Nephron progenitor cell (in vitro differentiated cells): ENCODE measurements at places on chromosomes 1 and 21.

- DNase-seq = no peak
These were observed 49.3 kb downstream of the SH3GLB1 start for GRCh38 chr1:86753700-86754099.

DNA sequence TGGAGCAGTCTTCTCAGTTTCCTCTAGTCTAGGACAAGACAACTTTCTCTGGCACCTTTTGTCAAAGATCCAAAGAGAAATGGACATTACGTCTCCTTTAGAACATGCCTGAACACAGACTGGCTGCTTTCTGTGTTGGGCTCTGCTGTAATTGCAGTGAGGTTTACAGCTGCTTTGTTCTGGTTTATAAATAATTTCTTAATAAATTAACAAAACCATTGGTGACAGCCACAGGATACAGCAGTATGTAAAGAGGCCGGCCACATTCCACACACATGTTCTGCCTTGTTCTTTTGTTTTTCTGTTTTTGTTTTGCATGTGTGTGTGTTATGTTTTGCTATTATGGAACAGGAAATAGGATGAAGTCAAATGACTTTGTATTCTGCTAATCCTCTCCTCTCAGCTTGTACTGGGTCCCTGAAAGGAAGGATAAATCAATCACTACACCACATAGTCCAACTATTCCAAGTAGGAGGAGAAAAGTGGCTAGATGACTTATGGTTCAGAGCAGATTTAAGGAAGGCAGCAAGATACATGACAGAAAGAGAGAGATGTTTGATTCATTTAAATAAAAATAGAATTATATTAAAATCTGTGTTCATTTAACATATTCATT is 161.5 kb upstream of the ESRRG start:
- no peak for DNase-seq

GRCh38 chr1:39845569-39846566 is 37.4 kb downstream of the TRIT1 start:
- no peak for DNase-seq

DNA sequence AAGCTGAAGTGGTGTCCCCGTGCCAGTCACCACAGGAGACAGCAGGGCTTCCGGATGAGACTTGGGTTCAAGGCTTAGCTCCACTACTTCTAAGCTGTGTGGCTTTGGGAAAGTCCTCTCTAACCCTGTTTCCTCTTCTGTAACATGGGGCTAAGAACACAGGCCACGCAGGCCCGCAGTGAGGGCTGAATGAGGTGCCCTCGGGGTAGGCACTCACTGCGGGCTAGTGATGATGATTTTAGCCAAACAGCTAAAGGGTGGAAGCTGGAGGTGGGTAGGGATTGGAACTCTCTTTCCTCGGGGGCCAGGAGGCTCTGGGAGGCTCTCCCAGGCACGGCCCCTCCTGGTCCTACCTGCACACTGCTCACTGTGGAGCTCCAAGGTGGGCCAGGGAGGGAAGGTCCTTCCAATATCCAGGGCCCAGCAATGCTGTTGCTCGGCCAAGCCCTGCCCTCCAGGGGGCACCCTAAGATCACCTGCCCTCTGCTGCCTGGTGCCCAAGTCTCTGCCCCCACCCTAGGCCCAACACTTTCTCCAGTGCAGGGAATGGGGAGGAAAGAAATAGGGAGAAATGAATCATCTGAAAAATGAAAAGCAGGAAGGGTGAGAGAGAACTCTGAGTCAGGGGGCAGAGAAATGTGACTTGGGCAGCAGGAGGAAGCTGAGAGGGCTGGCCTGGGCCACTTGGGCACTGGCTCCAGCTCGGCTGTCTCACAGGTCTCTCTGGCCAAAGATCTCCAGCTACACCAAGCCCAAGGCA is 19.2 kb upstream of the EVA1B start:
- DNase-seq = peak; percentile 30

DNA sequence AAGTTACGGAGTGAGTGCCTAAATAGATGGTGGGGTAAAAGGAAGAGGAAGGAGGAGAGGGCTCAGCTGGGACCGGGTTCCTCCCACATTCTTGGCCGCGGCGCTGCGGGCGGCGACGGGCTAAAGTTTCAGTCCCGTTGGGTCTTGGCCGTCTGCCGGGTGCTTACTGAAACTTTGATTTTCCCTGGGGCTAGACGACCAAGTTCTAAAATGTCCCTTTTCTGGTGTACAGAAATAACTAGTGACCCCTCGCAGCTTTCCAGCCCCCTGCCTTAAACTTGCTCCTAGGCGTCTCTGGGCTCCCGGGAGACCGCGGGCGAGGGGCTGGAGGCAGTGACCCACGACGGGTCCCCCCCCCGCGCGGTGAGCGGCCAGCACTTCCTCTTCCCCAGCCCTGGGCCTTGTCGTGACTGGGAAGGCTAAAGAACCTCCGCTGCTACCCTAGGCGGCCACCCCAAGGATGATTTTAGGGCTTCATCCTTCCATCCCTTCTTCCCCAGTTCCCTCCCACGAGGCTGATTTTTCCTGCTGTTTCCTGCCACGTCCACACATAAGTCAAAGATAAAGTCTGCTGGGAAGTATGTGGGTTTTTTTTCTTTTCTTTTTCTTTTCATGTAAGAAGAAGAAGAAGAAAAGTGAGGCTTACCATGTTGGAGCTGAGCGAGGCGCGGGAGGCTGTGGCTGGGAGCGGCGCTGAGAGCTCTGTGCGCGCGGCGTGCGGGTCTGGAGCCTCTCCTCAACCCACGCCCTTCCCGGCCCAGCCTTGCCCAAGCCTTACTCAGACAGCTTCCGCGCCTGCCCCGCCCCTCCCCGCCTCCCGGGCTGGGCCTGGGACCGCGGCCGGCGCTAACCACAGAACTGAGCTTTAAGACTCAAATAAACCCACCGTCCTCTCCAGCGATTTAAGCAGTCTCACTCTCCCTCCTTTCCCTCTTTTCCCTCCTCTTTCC is at the start of gene S100A11:
Gene S100A11 (minus strand): TSS at position 738 of the 950 bp plus-strand sequence. CDS start 89 bp downstream, at position 649.
- DNase-seq = peak; percentile 85

- no peak for DNase-seq
These were observed 123.0 kb downstream of the PCBP3 start for GRCh38 chr21:45766501-45766900.

- no peak for DNase-seq
These were observed 24.2 kb downstream of the SLC5A9 start for GRCh38 chr1:48246727-48247126.

DNA sequence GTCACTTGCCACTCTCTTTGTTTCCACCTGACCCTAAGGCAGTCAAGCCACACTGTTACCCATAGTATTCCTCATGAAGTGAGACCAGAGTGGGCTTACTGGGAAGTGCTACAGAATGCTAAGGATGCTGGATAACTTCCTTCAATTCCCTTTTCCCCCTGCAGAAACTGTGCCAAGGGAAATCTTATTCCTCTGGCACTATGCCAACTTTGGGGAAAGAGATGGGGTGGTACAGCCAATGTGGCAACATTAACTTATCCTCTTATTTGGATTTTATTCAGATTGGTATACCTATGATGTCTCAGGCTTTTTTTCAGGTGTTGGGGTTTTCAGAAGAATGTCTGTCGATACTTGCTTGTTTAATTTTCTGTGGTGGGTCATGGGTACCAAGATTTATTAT is 599.4 kb upstream of the PBX1 start:
- no peak for DNase-seq

DNA sequence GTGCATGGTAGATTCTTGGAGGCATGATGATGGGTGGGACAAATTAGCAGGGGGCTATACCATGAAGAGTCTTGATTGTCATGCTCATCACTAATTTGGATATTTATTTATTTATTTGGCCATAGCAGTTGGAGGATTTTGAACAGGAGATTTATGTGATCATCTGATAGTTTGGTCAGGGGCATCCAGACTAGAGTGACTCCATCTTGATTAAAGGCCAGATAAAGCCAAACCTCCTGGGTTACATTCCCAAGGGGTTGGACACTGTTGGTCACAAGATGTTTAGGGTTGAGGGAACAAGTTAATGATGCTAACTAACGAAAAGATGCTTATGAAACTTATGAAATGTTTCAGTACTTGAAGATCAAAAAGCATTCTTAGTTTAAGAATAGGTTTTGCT is 139.8 kb downstream of the MAST2 start:
- DNase-seq = no peak

DNA sequence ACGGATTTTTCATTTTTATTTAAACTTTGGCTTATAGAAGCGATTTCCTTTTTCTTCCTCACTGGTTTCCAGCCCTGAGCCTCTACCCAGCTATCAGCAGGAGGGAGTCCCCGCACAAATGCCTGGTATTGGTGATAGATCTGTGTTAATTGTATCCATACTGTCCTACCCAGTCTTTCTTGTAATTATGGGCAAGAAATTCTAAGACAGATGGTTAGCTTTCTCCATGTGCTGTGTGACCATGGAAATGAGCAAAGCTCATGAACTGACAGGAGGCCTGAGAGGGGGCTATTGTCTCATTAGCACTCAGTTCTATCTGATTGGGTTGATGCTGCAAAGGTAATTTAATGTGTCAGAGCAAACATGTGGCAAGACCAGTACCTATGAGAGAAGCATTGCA is 108.1 kb upstream of the IVNS1ABP start:
- no peak for DNase-seq

GRCh38 chr21:33402001-33402979 is 923 bp upstream of the IFNGR2 start:
- peak; percentile 25 for DNase-seq

DNA sequence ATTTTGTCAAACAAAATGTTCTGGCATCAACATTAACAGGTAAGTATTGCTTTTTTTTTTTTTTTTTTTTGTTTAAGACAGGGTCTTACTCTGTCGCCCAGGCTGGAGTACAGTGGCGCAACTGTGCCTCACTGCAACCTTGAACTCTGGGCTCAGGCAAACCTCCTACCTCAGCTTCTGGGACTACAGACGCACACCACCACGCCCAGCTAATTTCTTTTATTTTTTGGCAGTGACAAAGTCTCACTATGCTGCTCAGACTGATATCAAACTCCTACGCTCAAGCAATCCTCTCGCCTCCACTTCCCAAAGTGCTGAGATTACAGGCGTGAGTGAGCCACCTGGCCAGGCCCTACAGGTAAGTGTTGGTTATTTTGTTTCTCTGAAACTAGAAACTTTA is 2.4 kb downstream of the TUT4 start:
- DNase-seq = no peak

- no peak for DNase-seq
These were observed 45.9 kb downstream of the SLC45A1 start for GRCh38 chr1:8363767-8364301.

DNA sequence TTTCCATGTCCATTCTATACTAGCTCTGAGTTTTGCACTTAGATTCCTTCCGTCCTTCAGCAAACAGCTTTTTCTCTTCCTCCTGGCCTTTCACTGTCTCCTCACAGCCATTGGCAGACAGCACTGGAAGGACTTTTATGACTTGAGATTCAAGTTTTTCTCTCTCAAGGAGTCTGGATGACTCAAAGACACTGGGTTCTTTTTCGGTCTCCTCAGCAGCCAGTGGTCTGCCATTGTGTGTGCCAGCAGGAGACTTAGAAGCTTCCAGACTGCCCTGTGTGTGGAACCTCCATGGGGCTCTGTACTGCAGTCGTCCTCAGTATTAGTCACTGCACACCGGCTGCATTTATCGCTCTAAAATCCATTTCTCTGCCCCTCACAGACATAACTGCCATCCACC is 30.5 kb downstream of the NTNG1 start:
- DNase-seq = no peak

DNA sequence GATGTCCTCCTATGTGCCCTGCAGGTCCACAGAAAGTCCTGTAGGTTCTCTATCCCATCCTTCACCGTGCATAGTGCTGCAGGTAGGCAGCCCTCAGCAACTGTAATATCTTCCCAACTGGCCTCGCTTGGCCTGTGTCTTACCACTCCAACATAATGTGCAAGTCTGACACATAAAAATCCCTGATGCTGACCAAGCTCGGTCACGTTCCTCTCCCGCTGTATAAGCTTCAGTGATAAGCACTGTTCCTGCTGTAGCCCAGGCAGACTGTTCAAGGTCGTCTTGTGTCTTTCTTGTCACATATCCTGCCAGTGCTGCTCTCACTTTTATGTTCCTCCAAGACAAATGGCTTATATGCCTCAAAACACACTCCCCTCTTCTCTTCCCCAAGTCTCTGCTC is 19.4 kb upstream of the KCNE1 start:
- no peak for DNase-seq

GRCh38 chr1:158583962-158584361 is 4.3 kb upstream of the OR10X1 start:
- no peak for DNase-seq

DNA sequence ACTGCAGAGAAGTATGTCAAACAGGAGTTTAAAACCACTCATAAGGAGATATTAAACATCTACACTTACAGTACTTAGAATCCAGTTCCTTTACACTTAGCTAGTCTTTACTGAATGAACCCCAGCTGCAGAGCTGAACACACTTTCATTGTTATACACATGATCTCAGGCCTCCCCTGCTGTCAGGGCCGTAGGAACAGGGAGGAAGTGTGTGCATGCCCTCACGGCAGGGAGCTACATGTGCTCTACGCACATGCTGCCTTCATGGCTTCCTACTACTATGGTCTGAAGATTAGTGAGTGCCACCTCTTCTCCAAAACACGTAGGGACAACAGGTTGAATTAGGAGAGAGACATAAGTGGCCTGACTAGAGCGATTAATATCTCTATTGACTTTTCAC is 191.5 kb downstream of the SIPA1L2 start:
- no peak for DNase-seq

DNA sequence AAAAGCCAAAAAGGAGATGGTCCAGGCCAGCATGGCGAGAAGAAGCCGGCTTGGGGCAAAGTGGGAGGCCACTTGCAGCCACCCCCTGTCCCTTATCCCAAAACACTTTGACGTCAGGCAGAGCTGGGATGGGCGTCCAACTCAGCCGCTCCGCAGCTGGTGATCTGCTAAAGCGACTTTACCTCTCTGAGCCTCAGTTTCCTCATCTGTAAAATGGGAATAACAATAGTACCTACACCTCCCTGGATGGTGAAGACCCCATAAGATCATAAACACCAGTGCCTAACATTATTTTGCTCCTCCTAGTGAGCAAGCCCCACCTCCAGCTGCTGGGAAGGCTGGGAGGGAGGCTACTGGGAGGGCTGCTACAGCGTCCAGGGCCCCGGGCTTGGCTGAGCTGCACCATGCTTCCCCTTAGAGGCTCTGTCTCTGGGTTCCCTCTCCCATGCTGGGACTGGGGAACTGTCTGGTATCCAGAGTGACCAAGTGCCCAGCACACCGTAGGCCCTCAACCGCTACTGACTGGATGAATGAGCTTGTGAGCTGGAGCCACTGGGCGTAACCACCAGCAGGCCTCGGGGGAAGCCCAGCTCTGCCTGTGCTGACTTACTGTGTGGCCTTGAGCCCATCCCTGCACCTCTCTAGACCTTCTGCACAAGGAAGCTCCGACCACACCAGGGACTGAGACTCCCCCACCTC is 18.3 kb downstream of the IFFO2 start:
- DNase-seq = no peak
